ENCODE measurements at places on chromosomes 13 and 19. TPM values are rescaled to one million over a fixed set of nuclear protein-coding genes. Genes with fewer than 3 reads are reported as not detected.

GRCh38 chr19:47227352-47228167, 3.4 kb downstream of the BBC3 start:
- peak; percentile 94 for DNase-seq

- no peak for DNase-seq
Observed at GRCh38 chr13:73870036-73870741, 264.0 kb downstream of the KLF12 start.

GRCh38 chr19:17479325-17479791, 9.0 kb downstream of the SLC27A1 start:
- no peak for DNase-seq

The ETV2 gene
- total RNA-seq, result 0.88 TPM

The SIGLEC8 gene
- total RNA-seq, result not detected

All from H1 (cell line).